ENCODE measurements at places on chromosomes 11 and 22. TPM values are rescaled to one million over a fixed set of nuclear protein-coding genes. Genes with fewer than 3 reads are reported as not detected.

DNA sequence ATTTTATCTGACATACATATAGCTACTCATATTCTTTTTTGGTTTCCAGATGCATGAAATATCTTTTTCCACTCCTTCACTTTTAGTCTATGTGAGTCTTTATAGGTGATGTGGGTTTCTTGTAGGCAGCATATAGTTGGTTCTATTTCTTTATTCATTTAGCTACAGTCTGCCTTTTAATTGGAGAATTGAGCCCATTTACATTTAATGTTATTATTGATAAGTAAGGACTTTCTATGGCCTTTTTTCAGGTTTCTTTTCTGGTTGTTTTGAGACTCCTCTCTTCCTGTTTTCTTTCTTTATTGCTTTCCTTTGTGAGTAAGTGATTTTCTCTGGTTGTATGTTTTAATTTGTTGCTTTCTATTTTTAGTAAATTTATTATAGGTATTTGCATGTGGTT lies 27.2 kb downstream of the CNTF start:
- no peak for DNase-seq

DNA sequence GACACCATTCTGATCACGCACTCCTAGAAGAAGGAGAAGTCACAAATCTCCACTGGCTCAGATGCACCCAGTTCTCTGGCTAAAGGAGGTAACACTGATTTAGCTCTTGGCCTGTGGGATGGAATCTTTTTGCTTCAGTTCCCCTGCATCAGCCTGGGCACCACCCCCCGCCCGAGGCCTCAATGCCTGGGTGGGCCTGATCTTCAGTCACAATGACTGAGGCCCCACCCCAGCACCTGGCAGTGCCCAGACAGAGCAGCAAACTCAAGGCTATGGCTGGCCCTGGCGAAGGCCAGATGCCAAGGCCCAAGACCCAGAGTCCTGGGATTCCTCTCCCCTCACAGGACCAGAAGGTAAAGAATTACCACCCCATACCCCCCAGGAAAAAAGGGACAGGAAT lies 5.0 kb downstream of the CYB561A3 start:
- DNase-seq = no peak

DNA sequence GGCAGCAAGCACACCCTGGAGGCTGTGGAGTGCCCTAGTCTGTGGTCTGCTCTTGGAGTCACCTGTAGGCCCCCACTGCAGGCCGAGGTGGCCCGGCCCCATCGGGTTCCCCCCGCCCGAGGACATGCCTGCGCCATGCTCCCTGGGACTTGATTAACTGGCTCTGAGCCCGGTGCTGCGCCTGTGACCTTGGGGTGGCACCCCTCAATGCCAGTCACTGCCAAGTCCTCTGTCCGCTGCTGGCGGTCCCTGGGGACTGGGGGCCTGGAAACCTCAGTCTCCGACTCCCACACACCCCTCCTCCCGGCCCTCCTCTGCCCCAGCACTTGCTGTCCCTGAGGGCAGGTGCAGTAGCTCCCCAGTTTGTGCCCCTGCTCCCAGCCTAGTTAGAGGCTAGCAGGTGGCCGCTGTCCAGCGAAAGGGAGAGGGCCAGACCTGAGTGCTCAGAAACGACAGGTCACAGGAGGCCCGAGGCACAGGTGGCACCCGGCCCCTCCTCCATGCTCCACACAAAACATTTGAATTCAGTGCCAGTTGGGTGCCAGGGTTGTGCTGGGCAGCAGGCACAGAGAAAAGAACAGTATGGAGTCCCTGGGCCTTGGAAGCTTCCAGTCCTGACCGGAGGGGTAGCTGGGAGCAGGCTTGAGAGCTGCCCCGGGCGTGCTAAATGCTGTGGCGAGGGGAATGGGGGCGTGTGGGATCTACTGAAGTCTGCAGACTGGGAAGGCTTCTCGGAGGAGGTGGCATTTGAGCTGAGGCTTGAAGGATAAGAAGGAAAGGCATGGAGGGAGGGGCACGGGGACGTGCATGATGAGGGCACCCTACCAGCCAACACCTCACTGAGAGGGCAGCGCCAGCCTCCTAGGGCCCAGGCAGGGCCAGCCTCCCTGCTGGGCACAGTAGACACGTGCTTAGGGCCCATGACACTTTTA lies 16.4 kb upstream of the FLRT1 start:
- no peak for DNase-seq

- DNase-seq = no peak
Measured at GRCh38 chr11:128400382-128401203, 186.8 kb downstream of the ETS1 start.

DNA sequence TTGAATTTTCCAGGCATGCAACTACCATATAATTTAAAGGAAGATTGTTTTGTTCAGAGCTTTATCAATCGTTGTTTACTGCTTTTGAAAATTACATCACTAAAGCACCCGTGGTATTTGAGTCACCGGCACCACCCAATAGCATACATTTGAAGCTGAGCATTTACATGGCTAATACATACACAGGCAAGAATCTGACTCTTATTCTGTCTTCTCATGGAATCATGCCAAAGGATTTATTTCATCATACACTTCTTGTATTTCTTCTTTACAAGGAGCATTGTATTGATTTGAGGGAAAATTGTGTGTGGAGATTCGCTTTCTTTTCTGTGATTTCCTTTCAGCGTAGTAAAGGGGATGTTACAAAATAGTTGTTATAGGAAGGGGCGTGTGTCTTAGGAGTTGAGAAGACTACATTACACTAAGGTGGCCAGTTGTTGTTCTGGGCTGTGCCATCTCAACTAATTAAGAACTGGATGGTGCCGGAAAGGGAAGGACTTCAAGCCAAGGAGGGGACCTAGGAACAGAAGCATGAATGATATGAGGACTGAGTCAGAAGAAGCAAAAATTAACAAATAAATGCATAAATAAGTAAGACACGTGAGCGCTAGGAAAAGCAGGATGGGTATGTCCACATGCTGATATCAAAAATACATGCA lies 12.9 kb upstream of the CD3E start:
- no peak for DNase-seq

DNA sequence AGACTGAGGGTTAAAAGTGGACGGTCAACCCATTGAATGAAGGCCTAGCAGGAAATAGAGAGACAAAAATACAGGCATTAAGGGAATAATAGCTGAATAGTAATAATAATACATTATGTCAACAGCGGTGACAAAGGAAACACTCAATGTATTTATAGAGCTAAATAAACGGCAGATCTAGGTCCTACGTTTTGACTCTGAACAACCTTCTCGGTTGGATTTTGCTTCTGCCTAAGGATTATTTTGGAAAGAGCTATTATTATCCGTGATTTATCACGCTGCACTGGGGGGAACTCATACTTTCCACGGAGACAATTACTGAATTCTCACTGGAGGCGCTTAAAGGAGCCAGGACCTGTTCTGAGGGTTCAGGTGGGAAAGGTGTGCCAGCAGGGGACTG lies 118.2 kb upstream of the KIRREL3 start:
- no peak for DNase-seq

- DNase-seq = no peak
Measured at GRCh38 chr11:2312232-2313042, 10.6 kb downstream of the TSPAN32 start.

DNA sequence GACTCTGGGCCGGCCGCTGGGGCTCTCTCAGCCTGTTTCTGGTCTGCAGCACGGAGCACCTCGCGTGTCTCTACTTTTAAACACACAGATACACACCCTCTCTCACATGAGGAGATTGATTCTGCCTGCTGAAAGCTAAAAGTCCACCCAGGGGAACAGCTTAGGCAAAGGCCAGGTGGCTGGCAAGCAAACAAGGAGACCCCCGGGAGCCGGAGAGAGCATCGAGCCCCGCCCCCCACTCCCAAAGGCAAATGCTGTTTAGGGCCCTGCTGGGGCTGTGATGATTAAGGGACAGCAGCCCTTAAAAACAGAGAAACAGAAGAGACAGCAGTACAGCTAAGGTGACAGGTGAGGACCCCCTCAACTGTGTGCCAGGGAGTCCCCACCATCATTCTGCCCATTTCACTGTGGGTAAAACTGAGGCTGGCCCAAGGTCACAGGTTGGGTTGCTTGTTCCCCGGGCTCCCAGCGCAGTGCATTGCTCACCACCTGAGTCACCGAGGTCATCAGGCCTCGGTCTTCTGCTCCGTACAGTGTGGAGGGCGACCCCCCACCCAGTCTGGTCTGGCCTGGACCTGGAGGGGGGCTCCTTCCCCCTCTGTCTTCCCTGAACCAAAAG lies 6.8 kb downstream of the CABP7 start:
- DNase-seq = no peak

DNA sequence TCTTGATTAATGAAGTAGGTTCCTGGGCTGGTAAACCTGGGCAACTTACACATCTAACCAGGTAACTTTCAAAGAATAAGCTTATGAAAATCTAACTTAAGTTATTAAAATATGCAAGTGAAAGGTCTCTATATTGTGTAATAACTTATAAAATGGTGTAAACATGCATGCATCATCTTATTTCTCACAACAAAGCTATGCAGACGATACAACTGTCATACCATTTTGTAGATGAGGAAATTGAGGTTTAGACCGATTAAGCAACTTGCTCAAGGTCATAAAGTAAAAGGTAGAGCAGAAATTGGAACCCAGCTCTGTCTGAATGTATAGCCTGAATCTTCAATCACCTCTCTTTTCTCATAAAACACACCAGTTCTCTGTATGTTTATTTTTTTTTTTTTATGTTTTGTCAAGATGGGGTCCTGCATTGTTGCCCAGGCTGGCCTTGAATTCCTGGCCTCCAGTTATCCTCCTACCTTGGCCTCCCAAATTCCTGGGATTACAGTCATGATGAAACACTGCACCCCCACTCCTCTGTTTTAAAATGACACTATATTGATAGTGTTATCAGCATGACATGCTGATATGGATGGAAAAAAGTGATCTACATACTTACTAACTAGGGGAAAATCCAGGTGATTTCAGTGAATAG lies 109.6 kb downstream of the SGSM3 start:
- no peak for DNase-seq

DNA sequence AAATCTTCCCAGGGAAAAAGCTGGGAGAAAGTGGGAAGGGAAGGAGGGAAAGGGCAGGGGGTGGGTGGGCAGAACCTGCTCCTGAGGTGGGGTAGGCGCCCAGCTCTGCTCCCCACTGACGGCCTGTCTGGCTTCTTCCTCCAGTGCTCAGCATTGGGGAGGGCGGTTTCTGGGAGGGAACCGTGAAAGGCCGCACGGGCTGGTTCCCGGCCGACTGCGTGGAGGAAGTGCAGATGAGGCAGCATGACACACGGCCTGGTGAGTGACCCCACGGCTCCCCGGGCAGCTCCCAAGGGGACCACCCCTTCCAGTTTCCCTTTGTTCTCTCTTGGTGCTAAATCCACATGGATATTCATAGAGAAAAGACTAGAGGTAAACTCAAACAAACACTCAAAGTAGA lies 25.9 kb downstream of the SHANK3 start:
- no peak for DNase-seq

- DNase-seq = no peak
Measured at GRCh38 chr22:32040324-32040904, 2.6 kb upstream of the SLC5A1 start.

Gene TBX10
- not detected for polyA plus RNA-seq

Gene DEUP1
- 1.3 TPM for polyA plus RNA-seq

Gene FOLR1
- 56.7 TPM for polyA plus RNA-seq

Gene TSGA10IP
- 0.18 TPM for polyA plus RNA-seq

All from right renal pelvis (tissue), 4 donors.